Stimulated activated effector memory CD8-positive, alpha-beta T cell treated with anti-CD3 and anti-CD28 coated beads, Interleukin-12 subunit alpha, Interleukin-12 subunit beta, amount 100 ng/mL, for 72 hours (primary cell): ENCODE measurements at places on chromosomes 12 and 14.

- no peak for DNase-seq
Measured at GRCh38 chr14:36845356-36846012, 183.8 kb downstream of the PAX9 start.

DNA sequence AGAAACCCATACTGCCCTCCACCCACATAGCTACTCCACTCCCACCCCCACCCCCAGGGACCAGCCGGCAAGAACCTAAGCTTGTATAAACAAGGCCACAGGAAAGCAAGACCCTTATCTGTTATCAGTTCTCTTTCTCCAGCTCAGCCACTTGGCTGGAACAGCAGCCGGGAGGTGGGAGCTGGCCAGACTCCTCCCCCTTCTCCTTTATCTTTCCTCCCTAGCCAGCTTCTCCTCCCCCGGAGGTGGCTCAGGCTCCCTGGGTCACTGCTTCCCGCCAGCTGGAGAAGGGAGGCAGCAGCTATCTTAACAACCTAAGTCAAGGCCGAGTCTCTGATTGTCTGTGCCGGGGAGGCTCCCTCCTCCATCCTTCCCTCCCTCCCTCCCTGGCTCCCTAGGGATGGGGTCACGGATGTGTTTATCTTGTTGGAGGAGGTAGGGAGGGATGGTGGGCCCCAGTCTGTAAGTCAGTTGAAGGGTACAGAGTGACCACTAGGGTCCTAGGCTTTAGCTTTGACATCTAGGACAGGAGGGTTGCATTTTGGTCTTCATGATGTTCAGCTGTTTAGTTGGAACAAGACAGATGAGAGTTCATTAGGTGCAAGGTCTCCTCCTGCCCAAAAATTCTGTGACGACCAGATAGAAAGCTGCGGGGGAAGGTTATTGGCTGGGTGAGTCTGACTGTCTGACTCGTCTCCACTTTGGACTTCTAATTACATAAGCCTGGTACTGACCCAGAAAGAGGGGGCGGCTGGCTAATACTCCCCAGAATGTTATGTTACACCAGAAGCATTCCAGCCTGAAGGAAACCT, 29.7 kb downstream of the ZFP36L1 start:
- no peak for DNase-seq

GRCh38 chr14:79686196-79686595, 525.1 kb downstream of the DIO2 start:
- DNase-seq, result no peak

DNA sequence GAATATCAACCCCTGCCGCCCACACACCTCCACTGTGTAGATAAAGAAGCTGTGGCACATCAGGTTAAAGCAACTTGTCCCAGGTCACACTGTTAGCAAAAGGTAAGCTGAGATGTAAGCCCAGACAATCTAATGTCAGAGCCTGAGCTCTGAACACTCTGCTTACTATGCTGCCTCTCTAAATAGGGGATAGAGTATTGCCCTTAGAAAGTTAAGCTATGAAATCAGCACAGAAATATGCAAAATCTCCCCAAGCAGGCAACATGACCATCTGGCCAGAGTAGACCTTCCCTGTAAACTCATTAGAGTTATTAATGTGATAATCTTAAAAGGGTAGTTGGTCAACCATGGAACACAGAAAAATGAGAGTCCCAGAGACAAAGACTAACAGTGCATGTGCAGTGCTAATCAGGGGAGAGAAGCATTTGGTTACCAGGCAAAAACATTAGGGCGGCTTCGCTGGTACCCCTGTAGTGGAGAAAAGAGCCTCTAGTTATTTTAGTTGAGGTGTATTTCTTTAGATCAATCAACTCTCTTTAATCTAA, 171.0 kb downstream of the BTG1 start:
- DNase-seq, result no peak

- no peak for DNase-seq
Measured at GRCh38 chr12:29333178-29333577, 47.8 kb downstream of the ERGIC2 start.

- DNase-seq, result no peak
Measured at GRCh38 chr12:79659961-79660431, 30.8 kb downstream of the PAWR start.

- DNase-seq, result no peak
Measured at GRCh38 chr14:20564501-20564997, 3.7 kb upstream of the RNASE9 start.

GRCh38 chr12:74646831-74647230, 109.2 kb downstream of the ATXN7L3B start:
- DNase-seq, result no peak

DNA sequence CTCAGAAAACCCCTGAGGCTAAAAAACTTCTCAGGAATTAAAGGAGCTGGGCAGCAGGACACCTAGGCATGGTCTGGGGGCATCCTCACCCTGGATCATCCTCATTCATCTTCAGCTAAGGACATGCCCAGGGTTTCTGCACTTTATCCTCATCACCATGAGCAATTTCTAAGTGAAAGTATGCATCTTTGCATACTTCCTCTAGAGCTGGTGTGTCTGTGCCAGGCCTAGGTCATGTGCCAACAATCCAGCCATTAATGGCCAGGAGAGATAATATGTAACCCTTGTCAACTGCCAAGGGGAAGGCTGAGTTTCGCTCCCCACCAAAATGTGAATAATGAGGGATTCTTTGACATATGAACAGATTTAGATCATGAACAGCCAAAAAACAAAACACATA, 160.5 kb downstream of the KITLG start:
- no peak for DNase-seq

GRCh38 chr14:98237939-98238338, 1034.1 kb downstream of the BCL11B start:
- no peak for DNase-seq

DNA sequence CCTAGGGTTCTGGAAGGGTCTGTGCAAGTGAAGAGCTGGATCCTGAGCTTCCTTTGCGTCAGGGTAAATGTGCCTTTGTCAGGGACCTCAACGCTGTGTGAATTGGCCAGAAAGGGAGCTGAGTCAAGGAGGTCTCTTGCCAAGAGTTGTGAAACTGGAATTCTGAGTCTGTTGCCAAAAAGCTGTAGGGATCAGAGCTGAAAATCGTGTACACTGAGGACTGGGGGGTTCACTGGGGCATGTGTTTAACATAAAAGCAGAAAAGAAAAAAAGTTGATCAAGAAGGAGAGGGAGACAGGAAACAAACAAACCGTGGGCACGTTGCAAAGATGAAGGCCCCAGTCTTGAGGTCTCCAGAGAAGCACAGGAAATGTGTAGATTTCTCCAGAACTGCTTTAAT, 1081.5 kb downstream of the VRK1 start:
- no peak for DNase-seq

DNA sequence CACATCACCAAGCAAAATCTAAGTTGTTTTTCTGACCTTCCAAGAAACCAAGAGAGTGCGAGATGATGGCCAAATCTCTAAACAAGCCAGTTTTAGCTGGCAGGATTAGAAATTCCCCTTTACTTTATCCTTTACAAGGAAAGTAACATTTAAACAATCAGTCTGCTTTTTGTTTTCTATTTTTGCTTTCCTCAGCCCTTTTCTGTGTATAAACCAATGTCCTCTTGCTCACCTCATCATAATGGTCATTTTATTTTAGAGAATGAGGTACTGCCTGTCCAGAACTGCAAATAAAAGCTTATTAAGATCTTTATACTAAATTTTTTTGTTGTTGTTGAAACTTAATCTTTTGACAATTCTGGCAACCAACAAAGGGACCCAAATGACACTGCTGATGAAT, 442.4 kb upstream of the GARIN6 start:
- DNase-seq, result no peak

DNA sequence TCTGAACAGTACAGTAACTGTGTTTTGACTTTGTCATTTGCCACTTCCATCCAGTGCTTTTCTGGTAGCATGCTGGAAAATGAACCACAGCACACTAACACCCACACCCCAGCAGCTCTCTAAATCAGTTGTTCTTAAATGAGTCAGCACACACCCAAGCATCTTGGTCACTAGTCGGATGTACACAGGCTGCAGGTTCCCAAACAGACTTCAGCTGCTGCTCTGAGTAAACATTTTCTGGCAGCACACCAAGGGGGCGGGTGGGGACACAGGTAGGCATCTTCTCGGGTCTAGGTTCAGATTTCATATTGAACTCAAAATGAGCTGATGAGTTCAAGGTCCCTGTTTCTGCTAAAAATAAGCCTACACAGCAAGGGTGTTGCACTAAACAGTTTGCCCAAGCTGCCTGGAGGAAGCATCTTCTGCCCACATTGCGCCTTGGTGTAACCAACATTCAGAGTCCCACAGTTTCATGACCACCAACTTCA, 39.8 kb downstream of the IFNG start:
- DNase-seq, result peak; percentile 56

DNA sequence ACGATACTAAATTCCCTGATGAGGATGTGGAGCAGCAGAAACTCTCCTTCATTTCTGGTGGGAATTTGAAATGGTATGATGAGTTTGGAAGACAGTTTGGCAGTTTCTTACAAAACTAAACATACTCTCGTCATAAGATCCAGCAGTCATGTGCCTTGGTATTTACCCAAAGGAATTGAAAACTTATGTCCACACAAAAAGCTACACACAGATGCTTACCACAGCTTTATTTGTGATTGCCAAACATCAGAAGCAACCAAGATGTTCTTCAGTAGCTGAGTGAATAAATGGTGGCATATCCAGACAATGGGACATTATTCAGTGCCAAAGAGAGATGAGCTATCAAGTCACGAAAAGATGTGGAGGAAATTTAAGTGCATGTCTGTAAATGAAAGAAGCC, 10.7 kb upstream of the APOLD1 start:
- DNase-seq, result no peak
